ENCODE measurements at places on chromosomes 12 and 14. TPM values are rescaled to one million over a fixed set of nuclear protein-coding genes. Genes with fewer than 3 reads are reported as not detected.

Gene NELL2
- total RNA-seq, result 45.8 TPM

Gene KRT83
- total RNA-seq, result not detected

Gene LTA4H
- 172 TPM for total RNA-seq

Gene NKX2-8
- total RNA-seq, result not detected

DNA sequence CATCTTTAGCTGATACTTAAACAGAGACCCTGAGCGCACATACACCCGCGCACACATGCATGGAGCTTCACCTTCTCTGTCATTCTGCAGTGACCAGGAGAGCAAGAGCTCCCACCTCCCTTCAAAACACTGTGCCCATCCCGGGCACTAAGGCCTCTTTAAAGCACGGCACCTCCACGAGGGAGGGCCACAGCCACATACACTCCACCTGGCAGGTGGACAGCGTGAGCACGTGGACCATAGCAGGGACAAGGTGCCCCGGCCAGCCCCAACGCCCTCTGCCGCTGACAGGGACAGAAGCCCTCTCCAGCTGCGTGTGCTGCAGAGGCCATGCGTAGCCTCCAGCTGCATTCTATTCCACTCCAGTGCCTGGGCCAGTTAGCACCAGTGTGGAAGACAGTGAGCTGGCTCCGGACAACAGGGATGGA lies 5.4 kb downstream of the GAPDH start:
- no peaks in the 10 kb centered on the region for H3K27me3 ChIP-seq
- no peak for DNase-seq
- H3K27ac ChIP-seq, result peak overlapping the region; percentile 92
- H3K4me1 ChIP-seq, result peaks cover 44% of the 10 kb centered on the region
- peaks cover 58% of the 10 kb centered on the region for H3K36me3 ChIP-seq
- H3K4me3 ChIP-seq, result peak overlapping the region; percentile 44

DNA sequence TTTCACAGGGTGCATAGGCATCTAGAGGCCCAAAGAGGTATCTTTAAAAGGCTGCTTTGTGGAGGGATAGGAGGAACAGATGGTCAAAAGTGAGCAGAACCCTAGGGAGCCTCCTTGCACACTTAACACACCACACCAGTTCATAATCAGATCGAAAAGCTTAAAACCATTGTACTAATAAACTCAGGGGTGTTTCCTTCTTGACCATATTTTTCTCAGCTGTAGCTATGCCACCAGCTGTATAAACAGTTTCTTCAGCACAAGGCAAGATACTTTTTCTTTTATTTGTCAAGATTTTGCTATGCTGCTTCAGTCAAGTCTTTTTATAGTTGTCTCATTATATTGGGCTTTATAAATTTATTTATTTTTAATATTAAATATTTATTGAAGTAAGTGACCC lies 88.7 kb downstream of the RIC8B start:
- no peak overlapping the region for H3K4me3 ChIP-seq
- no peak overlapping the region for H3K27ac ChIP-seq
- H3K27me3 ChIP-seq, result no peaks in the 10 kb centered on the region
- DNase-seq, result no peak
- H3K36me3 ChIP-seq, result no peaks in the 10 kb centered on the region

GRCh38 chr12:82686168-82687020 lies at the start of gene TMTC2:
Gene TMTC2 (plus strand): TSS chr12:82686906.
- peak within 1 kb of the TSS; percentile 83 for H3K4me3 ChIP-seq
- DNase-seq, result peak; percentile 89
- peaks cover 27% of the 10 kb centered on the region for H3K4me1 ChIP-seq
- H3K27ac ChIP-seq, result peak within 1 kb of the TSS; percentile 23
- peaks cover 9% of the 10 kb centered on the region for H3K27me3 ChIP-seq

GRCh38 chr12:100643246-100643645 lies 69.8 kb downstream of the GAS2L3 start:
- no peak overlapping the region for H3K27ac ChIP-seq
- H3K4me1 ChIP-seq, result peaks cover 5% of the 10 kb centered on the region
- H3K4me3 ChIP-seq, result no peak overlapping the region
- peaks cover 29% of the 10 kb centered on the region for H3K36me3 ChIP-seq
- DNase-seq, result no peak

DNA sequence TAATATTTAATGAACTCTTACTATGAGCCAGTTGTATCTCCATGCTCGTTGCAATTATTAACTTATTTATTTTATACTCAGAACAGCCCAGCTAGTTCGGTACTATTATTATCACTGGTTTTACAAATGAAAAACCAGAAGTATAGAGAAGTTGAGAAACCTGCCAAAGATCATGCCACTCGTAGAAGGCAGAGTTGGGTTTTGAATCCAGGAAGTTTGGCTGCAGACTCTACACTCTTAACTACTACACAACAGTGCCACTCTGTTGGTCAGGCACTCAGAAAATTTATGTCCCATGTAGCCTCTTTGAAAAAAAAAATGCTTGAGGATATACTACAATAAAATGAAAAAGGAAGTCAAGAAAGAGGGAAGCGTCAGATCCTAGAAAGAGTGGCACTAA lies 71.5 kb upstream of the ARID2 start:
- H3K4me3 ChIP-seq, result no peak overlapping the region
- H3K27me3 ChIP-seq, result no peaks in the 10 kb centered on the region
- no peaks in the 10 kb centered on the region for H3K4me1 ChIP-seq

DNA sequence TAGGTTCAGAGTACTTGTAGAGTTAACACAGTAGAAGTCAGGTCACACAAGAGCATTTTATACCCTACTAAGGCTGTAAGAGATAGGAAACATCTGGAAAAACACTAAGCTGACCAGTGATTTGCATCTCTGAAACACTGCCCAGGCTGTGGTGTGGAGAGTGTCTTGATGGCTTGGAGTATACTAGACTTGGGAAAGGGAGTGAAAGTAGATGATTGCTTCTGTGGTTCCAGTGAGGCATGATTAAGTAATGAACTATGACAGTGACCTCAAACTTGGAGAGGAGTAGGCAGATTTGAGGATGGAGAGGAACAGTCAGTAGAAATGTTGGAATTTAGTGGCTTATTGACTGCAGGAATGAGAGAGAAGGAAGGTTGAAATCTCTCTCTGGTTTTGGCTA lies 201.2 kb downstream of the FLRT2 start:
- H3K27ac ChIP-seq, result no peak overlapping the region
- no peak overlapping the region for H3K4me3 ChIP-seq
- no peak for DNase-seq
- H3K27me3 ChIP-seq, result no peaks in the 10 kb centered on the region
- peaks cover 21% of the 10 kb centered on the region for H3K4me1 ChIP-seq

GRCh38 chr12:3416159-3416558 lies 74.8 kb upstream of the PRMT8 start:
- no peak overlapping the region for H3K27ac ChIP-seq
- peaks cover 19% of the 10 kb centered on the region for H3K27me3 ChIP-seq
- DNase-seq, result no peak
- H3K4me3 ChIP-seq, result no peak overlapping the region
- H3K36me3 ChIP-seq, result no peaks in the 10 kb centered on the region

GRCh38 chr12:3752096-3752709 lies 706 bp downstream of the CRACR2A start:
- H3K27me3 ChIP-seq, result peaks cover 29% of the 10 kb centered on the region
- peak overlapping the region; percentile 55 for H3K4me3 ChIP-seq
- no peak overlapping the region for H3K27ac ChIP-seq
- peaks cover 8% of the 10 kb centered on the region for H3K4me1 ChIP-seq
- DNase-seq, result no peak

- no peaks in the 10 kb centered on the region for H3K27me3 ChIP-seq
- H3K36me3 ChIP-seq, result no peaks in the 10 kb centered on the region
- H3K27ac ChIP-seq, result no peak overlapping the region
- no peaks in the 10 kb centered on the region for H3K4me1 ChIP-seq
Observed at GRCh38 chr12:44709166-44709565, 166.9 kb downstream of the NELL2 start.

- no peak overlapping the region for H3K4me3 ChIP-seq
- peaks cover 18% of the 10 kb centered on the region for H3K36me3 ChIP-seq
- DNase-seq, result no peak
- no peak overlapping the region for H3K27ac ChIP-seq
Observed at GRCh38 chr14:25371068-25371467, 321.1 kb upstream of the STXBP6 start.

All from WTC11 (cell line).